ENCODE measurements at places on chromosomes 1 and 21.

DNA sequence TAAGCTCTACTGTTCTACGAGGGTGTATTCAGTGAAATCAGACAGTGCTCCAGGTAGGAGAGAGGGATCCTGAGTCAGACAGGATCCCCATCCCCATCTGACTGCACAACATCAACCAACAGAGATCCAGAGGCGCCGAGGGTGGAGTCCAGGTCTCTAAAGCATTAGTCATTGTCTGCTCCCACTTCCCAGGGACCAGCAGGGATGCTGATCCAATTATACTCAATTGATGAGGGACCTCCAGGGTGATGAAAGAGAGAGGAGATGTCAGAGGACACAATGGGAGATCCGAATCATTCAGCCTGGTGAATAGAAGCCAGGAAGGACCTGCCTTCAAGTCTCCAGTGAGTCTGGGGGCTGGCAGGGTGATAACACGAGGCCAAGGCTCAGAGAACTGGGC is 39.5 kb upstream of the STMN1 start:
- no peak for DNase-seq

DNA sequence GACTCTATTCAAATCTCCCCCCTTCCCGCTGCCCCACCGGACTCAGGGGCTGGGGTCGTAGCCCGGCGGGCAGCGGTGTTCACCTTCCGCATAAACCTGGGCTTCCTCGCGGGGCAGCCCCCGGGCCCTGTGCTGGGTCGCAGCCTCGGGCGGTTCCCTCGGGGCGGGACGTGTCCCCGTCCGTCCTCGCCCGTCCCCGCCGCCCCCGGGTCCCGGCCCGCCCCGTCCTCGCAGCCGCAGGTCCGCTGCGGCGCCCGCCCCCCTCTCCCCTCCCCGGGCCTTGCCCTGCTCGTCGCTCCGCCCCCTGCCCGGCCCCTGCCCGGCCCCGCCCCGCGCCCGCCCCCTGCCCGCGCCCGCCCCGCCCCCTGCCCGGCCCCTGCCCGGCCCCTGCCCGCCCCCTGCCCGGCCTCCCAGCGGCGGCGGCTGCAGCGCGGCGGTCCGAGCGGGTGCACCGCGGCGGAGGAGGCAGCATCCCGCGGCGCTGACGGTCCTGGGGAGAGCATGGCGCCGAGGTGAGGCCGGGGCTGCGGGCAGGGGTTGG is at the start of gene COL18A1:
TSS of gene COL18A1 (plus strand) at position 436 of the 541 bp plus-strand sequence. CDS start at position 502, 66 bp downstream.
- DNase-seq, result no peak

- no peak for DNase-seq
These were observed 23.6 kb downstream of the LAMC2 start for GRCh38 chr1:183209533-183210158.

- DNase-seq, result no peak
These were observed 42.4 kb upstream of the CLDN14 start for GRCh38 chr21:36522219-36522808.

DNA sequence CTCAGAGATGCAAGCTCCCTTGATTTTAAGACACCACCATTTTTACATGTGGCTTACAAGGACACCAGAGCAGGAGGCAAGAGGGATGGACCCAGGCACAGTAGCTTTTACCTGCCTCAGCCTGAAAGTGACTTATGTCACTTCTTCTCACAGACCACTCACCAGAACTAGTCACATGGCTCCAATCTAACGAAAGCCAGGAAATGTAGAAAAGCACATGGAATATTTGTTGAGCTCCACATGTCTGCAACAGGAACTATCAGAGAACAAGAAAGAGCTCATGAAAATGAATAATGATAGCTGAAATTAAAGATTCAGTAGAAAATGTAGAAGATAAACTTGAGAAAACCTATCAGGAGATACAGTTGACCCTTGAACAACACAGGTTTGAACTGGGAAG is 69.4 kb downstream of the ZNF648 start:
- DNase-seq, result no peak

DNA sequence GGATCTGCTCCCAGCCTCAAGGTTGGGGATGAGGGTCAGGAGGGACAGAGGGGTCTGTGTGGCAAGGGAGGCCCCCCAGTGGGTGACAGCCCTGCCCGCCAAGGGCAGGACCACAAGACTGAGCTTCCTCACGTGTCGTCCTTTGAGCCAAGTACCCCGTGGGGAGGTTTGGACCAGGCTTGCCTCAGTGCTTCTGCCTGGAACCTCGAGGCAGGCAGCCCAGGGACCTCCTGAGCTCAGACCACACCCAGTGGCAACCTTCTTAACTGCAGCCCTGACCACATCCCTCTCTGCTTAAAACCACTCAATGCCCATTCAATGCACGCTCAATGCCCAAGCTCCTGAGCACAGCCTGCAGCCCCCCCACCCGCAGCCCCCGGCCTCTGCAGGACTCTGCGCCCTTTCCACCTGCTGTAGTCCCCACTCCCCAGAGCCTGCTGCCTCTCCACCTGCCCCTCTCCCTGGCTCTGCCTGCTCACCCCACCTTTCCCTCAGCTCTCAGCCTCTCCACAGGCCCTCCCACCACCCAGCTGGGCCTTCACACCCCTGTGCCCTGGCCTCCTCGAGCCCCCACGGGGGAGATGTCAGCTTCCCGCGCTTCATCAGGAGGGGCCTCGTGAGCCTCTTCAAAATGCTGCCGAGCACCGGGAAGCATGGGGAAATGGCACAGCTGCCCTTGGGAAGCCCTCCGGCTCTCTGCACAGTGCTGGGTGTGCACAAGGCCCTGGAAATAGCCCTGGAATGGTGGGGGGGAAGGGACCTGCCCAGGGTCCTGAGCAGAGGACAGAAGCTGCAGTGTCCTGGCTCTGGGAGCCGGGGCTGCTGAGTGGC is 129.3 kb upstream of the VAMP3 start:
- DNase-seq, result no peak

DNA sequence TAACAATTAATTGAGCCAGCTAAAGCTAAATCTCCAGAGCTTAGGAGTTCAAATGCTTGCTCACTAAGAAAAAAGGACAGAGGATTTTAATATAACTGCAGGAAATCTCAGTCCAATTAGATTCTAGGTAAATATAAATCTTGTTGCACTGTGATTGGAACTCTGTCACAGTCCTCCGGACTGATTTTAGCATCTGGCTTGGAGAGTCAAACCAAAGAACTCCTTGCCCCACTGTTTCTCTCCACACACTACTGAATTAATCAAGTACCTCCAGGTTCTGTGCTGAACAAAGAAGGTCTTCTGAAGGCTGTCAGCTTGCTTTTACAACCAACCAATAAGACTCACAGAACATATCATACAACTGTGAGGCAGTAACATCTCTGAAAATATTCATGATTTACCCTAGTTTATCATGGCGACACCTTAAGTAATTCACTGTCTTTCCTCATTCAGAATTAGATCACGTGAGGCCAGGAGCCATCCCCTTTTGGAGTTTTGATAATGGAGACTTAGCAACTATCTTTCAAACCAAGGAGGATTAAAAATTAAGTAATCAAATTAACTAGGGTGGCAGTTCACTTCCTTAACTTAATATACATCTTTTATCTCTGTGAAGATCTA is 176.0 kb downstream of the RERE start:
- DNase-seq, result no peak

GRCh38 chr1:235997931-235998330 is 67.0 kb downstream of the NID1 start:
- DNase-seq, result no peak

DNA sequence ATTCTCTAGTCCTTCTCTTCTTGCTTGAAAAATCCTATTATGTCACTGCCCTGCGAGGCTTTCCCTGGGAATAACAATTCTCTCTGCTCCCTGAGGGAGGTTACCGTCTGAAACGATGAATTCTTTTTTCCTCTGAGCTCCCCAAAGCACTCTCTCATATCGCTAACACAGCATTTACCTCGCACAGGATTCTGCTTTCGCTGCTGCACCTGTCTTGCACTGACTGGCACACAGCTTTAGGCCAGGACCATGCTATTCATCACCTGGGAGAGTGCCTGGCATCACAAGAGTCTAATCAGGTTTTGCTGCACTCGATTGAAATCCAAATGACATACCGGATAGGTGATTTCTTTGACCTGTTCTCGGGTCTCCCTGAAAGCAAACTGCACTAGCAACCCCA is 52.8 kb upstream of the GNG4 start:
- DNase-seq, result no peak

DNA sequence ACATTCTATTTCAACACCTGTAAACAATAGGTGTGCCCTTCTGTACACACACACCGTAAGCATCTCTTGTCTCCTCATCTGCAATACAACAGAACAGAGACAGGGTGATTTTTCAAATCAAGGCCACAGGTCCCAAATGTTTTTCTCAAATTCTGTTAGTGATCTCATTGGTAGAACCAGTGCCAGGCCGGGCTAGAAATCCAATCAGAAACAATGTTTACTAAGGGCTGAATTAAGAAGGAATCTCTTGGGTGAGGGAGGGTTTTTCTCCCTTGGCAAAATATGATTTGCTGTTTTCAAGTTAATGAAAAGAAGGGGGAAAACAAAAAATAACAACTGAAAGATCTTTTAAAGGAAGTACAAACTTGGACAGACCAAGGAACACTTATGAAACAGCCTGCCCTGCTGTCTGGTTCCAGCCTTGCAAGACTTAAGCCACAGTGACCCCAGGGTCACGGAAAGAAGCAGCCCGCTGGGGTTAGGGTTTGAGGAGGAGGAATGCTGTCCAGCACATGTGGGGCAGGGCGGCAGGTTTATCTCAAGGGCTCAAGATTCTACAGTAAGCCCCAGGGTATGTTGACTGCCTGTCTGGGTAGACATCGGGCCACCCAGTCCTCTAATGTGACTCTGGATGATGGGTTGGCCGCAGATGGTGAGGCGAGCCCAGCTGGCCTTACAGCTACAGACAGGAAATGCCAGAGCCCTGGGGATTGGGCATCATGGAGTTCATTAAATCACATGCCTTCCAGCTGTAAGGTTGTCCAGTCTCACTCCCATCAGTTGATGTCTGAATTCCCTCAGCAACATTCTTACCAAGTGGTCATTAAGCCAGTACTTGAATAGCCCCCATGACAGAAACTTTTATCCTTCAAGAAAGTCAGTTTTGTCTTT is 73.3 kb upstream of the SLC44A3 start:
- no peak for DNase-seq

GRCh38 chr1:244727871-244728474 is 75.0 kb downstream of the DESI2 start:
- no peak for DNase-seq

DNA sequence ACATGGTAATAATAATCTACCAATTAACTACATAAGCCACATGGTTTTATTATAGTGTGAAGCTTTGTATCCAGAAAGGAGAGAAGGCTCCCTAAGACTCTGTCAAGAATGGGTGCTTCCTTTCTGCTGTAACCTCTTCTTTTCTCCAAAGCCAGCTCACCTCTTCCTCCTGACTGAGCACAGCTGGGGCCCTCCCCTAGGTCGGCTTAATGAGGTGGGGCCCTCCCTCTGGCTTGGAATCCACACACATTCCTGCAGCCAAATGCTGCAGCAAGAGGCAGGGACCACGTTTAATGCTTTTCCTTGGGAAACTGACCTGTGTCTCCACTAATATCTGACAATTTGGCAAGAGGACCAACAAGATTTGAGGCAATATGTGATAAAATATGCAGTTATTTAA is 94.8 kb downstream of the DSCAM start:
- no peak for DNase-seq

DNA sequence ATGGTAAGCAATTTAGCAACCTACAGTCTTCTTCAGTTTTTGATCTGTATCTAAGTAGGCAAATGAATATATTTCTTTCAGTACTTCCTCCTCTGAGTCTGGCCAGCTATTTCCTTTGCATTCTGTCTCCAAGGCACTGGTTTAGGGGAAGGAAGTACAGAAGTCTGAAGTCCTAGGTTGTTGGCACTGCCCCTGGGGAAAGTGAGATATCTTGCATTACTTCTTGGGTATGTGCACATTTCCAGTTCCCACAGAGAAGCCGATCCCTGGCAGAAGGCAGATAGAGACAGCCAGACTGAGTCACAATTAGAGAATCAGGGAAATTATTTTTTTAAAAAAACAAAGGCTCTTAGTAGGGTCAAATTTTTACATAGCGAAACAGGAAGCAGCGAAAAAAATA is 98.8 kb downstream of the RASAL2 start:
- no peak for DNase-seq

DNA sequence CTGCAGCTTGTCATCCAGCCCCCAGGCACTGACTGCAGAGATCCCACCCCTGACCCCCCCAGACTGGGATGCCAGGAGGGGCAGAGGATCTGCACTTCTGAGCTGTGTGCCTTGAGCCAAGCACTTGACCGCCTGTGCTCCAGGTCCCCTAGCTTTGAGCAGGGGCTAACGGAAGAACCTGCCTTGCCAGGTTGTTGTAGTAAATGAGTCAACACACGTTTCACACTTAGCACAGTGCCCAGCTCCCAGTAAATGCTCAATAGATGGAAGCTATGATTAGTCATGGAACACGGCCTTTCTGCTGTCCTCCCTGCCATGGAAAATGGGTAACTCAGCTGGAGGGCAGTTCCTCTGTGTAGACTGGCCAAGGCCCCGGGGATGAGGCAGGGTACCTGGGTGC is 24.1 kb downstream of the IFFO2 start:
- DNase-seq, result no peak

GRCh38 chr1:113983391-113983790 is 4.1 kb downstream of the OLFML3 start:
- no peak for DNase-seq

- DNase-seq, result no peak
These were observed 9.2 kb upstream of the C1orf141 start for GRCh38 chr1:67143966-67144365.

- DNase-seq, result no peak
These were observed 66.2 kb downstream of the ATP2B4 start for GRCh38 chr1:203692565-203693470.

All from T-helper 1 cell (primary cell).